ENCODE measurements at places on chromosomes 16 and 17.

GRCh38 chr17:65809366-65809765 is 247.9 kb upstream of the AXIN2 start:
- DNase-seq = no peak

- peak; percentile 18 for DNase-seq
Measured at GRCh38 chr16:72921620-72922019, 126.3 kb downstream of the ZFHX3 start.

GRCh38 chr17:77924757-77925336 is 33.7 kb upstream of the TNRC6C start:
- DNase-seq = peak; percentile 41

GRCh38 chr16:56534847-56535383 is 15.1 kb upstream of the BBS2 start:
- DNase-seq = no peak

DNA sequence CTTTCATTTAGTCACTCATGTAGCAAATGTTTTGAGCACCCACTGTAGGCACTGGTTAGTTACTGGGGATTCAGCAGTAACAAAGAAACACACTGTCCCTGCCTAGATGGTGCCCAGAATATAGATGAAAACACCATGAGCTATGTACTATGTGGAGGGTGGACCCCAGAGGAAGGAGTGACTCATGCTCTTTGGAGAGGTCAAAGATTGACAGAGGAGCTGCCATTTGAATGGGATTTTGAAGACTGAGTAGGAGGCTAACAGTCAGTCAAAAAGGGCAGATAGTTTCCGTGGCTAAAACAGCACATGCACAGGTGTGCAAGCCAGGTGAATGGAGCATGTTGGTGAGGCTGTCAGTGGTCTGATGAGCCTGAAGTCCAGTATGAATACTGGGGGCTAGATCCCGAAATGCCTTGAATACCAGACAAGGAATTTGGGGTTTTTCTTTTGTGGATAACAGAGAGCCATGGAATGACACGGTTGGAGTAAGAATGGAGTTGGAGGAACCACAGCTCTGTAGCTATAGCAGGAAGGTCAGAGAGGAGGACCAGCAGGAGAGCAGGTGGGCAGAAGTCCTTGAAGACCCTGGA is 6.1 kb downstream of the IL21R start:
- DNase-seq = no peak

GRCh38 chr17:29292992-29293889 is 707 bp downstream of the NUFIP2 start:
- peak; percentile 53 for DNase-seq

DNA sequence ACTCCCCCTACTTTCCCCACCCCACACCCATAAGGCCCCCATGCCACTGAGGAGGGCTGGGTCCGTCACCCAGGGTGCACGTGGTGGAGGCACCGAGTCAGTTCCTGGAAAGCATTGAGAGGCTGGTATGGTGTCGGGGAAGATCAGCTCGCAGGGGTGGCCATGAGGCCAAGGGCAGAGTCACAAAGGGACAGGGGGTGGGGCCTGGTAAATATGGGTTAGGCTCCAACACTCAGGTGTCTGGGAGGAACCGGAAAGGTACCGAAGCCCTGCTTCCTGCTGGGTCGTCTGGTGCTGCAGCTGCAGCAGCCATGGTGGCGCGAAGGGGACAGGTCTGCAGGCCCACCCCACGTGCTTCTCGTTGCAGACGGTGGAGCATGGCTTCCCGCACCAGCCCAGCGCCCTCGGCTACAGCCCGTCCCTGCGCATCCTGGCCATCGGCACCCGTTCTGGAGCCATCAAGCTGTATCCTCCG is 30.2 kb downstream of the LLGL2 start:
- DNase-seq = no peak

GRCh38 chr16:81006211-81006812 is 373 bp downstream of the CMC2 start:
- peak; percentile 59 for DNase-seq

GRCh38 chr17:15323131-15323530 is 18.3 kb downstream of the TEKT3 start:
- DNase-seq = no peak

DNA sequence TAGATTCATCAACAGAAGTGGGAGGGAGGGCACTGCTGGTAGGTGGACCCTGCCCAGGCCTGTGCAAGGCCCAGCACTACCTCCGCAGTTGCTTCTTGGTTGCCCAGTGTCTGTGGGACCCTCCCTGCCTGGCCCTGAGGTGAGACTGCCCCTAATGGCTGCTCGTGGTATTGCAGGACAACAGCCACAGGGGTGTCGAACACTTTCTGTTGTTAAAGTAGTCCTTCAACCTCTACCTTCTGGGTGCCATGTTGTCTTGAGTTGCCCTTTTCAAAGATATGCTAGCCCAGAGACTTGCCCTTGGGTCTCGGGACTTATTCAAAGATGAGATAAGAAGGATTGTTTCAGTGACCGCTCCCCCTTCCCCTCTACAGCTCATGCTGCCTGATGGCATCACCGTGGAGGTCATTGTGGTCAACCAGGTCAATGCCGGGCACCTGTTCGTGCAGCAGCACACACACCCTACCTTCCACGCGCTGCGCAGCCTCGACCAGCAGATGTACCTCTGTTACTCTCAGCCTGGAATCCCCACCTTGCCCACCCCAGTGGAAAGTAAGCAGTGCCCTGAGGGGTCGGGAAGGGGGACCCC is 29.1 kb downstream of the AKAP1 start:
- no peak for DNase-seq

DNA sequence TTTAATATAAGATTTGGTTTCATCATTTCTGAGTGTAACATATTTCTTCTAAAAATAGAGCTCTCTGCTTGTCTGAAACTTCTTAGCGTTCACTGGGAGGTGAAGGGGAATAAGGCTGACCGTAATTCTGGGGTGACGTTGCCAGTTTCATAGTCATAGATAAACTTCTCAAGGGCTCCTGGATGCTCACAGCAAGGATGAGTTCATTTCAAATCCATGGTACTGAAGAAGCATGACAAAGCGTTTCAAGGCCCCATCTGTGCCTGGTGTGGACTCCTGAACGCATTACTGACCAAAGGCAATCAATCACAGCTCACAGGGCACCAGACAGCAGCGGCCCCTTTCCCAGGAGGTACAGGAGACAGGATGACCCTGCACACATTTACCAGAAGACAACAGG is 12.0 kb upstream of the EVPL start:
- DNase-seq = no peak

- no peak for DNase-seq
Measured at GRCh38 chr16:48271728-48272127, 24.4 kb upstream of the ABCC11 start.

GRCh38 chr16:68200088-68200783 is 35.7 kb downstream of the ESRP2 start:
- no peak for DNase-seq

DNA sequence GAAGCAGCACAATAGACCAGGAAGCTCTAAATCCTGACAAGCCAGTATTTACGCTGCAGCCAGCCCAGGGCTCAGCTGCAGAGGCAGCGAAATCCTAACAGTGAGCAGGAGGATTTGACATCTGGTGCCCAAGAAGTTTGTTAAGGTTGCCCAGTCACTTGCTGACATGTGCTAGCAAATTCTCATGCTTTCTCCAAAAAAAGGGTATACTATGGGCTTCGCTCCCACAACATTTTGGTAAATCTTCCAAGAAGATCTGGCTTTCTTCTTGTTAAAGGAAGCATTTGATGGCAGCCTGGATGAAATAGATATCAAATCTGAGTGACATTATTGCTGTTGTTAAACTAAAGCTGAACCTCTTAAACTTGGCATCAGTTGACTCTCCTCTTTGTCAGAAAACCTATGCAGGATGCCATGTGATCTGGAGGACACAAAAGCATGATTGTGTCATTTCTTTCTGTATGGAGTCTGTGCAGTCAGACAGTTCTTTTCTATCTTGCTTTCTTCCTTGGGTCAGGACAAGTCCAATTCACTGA is 949.7 kb upstream of the RBFOX1 start:
- no peak for DNase-seq

DNA sequence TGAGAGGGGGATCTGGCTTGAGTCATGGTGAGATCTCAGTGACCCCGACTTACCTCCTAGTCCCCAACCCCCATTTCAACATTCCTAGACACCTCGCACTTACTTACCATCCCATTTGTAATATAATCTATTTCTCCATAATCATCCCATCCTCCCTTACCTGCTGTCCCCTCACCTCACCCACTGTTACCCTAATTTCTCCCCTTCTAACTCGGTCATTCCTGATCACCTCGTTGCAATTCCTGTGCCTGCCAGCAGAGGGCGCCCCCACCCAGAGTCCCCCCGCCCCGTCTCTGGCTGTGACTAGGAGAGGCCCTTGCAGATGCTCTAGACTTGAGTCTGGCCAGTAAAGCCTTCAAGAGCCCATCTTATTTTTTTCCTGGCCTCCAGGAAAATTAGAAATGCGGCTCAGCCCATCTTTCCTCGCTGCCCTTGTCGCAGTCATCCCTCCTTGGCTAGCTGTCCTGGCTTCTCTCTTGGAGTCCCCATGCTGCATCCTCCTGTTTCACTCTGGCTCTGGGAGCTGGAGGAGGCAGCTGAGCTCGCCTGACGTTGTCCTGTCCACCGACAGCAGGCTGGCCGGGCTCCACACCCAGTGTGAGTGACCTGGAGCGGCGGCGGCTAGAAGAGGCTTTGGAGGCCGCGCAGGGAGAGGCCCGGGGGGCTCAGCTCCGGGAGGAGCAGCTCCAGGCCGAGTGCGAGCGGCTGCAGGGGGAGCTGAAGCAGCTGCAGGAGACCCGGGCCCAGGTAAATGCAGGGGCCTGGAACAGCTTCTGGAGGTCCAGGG is 5.0 kb downstream of the TBKBP1 start:
- peak; percentile 50 for DNase-seq

DNA sequence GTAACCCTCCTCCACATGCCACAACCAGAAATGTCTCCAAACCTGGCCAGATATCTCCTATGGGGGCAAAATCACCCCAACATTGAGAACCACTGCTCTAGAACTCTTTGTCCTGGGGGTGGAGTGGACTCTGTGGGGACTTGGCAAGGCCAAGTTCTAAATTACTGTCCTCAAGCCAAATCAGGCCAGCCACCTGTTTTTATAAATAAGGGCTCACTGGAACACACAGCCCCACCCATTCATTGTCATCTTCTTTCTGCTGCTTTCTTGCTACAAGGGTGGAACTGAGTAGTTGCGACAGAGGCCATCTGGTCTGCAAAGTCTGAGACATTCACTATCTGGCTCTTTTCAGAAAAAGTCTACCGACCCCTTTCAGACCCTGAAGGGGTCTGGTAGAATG is 26.8 kb upstream of the TMEM220 start:
- DNase-seq = no peak

DNA sequence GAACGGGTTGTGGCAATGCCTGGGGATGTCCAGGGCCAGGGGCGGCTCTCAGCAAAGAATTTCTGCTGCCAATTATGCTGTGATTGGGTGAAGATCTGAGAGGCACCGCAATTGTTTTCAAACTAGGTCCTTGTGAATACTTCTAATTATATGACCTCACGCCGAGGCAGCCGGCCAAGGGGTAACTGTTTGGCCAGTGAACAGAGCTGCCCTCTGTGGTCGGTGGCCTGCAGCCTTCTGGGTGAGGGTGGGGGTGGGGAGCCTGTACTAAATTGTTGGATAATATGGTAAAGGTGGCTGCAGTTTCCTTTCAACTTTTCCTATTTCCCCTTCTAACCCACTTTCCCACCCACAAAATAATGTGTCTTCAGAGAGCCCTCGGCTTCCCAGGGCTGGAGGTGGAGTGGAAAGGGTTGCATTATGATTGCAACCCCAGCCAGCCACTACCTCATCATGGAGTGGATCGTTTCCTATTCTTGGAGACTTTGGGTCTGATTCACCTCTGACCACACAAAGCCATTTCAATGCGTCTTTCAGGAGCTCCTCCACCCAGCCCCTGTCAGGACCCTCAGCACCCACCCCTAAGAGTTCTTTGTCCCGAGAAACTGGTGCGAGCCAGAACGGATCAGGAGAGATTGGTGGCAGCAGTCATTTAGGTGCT is 2.0 kb upstream of the DNAI2 start:
- DNase-seq = no peak

- no peak for DNase-seq
Measured at GRCh38 chr17:3879186-3879585, 13.7 kb downstream of the CAMKK1 start.

DNA sequence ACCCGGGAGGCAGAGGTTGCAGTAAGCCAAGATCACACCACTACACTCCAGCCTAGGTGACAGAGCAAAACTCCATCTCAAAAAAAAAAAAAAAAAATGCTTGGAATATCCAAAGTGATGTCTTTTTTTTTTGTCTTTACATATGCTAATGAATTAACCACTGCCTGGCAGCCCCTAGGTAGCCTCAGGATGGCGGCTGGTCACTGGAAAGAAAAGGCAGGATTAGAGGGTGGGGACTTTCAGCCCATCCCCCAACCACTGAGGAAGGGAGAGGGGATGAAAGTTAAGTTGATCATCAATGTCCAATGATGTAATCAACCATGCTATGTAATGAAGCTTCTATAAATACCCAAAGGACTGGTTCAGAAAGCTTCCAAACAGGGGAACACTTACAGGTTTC is 26.8 kb downstream of the RNF157 start:
- no peak for DNase-seq

DNA sequence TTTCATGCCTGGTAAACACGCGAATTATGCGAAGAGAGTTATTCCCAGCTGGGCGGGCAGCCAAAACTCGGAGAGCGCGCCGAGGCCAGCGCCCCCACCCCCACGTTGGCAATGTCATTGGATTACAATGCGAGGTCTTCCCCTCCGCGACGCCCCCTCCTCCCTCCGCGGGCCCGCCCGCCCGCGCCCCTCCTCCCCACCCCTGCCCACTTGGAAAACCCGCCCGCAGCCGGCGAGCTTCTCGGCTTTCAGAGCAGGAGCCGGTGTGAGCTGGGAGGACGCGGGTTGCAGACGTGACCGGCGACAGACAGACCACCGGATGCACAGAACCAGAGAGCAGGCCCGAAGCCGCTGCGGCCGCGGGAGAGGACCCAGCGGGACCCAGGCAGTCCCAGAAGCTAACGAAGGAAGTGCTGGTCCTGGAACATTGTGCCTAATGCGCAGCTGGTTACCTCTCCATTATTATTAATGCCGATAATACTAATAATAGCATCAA is 4.0 kb downstream of the NOG start:
- no peak for DNase-seq

DNA sequence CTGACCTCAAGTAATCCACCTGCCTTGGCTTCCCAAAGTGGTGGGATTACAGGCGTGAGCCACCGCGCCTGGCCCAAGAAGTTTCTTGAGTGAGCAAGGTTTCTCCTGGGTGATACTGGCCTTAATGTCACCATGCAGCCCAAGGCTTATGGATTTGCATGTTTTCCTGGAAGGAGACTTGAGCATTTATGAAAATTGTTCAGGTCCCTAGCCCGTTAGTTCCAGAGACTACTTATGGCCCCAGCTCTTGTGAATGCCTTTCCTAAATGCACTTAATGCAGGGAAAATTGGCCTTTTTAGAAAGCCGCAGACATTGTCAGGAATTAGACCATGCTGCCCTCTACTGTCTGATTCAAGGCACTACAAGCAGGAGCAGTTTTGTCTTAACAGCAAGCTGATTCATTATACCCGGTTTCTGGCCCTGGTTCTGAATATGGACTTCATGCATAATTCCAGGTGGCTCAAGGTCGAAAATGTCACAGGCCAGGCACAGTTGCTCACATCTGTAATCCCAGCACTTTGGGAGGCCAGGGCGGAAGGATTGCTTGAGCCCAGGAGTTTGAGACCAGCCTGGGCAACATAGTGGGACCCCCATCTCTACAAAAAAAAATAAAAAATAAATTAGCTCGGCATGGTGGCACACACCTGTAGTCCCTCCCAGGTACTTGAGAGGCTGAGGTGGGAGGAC is 91.3 kb downstream of the SNX29 start:
- peak; percentile 59 for DNase-seq
